ENCODE measurements at places on chromosomes 6 and 20.

DNA sequence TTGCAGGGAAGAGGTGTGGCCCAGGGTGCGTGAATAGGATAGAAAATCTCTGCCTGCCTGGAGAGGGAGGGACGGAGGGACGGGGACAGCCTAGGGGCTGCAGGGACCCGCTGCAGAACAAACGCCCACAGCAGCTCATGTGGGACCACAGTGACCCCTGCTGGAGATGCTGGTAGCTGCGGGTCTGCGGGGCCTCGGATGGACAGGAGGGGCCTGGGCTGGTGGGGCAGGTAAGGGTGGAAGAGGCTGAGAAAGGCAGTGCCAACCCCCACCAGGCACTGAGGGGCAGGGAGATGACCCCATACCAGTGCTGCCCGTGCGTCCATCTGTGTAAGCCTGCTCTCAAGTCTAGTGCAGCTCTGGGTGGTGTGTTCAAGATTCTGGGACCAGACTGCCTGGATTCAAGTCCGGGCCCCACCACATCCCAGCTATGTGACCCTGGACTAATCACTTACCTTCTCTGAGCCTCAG is 39.4 kb downstream of the KIAA1755 start:
- peak; percentile 74 for DNase-seq

GRCh38 chr20:18430172-18430826 is 36.5 kb downstream of the DZANK1 start:
- no peak for DNase-seq

GRCh38 chr6:157723376-157723775 is 99.7 kb upstream of the SNX9 start:
- no peak for DNase-seq

DNA sequence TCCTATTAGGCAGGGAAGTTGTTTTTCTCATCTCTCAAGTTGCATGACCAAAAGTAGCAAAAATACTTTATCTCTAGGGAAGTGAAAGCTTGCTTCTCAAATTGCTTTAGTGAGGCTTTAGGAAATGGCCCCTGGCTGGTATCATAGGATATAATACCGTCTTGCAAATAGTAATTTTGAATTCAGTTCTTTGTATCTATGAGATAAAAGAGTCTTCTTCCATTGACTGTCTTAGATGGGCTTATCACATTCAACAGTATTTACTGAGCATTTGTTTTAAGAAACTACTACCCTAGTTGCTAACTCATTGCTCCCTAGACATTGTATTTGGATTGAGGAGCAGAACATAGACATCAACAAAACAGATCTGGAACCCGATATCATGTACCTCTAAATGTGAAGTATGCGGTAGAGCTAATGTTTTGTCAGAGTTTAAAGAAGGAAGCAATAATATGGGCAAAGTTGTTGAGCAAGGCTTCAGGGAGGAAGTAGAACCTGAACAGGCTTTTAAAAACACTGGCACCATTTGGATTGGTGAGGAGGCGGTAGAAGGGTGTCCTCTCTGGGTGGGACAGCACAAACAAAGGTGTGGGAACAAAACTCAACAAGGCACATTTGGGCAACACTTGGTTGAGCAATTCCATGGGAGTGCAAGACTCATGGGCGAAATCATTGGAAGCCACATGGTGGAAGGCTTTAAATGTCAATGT is 101.5 kb downstream of the SGK1 start:
- no peak for DNase-seq

DNA sequence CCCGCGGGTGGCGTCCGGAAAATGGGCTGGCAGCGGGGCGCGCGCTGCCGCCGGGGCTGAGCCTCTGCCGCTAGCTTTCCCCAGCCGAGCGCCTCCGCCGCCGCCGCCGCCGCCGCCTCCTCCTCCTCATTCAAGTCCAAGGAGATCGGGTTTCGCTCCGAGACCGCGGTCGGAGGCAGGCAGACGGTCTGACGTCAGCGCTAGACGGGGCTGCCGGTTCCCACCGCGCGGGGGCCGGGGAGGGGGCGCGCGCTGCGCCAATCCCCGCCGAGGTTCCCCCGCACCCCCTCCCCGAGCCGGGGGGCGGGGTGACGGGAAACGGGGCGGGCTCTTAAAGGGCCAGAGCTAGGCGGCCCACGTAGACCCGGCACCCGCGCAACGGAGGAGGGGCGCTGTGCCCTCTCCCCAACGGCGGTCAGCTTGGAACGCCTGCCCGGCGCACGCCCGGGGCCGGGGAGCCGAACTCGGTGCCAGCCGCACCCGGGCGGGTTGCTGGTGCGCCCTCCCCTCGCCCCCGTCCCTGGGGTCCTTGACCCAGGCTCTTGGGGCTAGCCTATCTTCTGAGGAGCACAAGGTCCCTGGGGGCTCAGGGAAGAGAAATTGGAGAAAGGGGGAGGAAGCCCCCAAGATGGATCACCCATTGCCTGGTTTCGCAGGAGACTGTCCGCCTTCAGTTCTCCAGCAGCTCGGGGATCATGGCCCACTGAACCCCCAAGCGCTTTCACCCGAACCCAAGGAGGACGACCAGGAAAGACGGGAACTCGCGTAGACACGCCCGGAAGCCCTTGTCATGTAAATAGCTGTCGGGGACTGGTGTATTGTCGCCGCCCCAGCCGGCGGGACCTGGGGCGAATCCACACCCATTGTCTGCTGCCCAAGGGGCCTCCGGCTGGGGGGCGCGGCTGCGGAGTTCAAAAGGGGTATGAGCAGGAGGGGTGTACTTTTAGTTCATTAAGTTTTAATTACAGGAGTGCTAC is at the start of gene PMEPA1:
TSS of gene PMEPA1 (minus strand) at position 193 of the 977 bp plus-strand sequence. CDS start 433 bp downstream, outside the sequence.
- DNase-seq = peak; percentile 88

DNA sequence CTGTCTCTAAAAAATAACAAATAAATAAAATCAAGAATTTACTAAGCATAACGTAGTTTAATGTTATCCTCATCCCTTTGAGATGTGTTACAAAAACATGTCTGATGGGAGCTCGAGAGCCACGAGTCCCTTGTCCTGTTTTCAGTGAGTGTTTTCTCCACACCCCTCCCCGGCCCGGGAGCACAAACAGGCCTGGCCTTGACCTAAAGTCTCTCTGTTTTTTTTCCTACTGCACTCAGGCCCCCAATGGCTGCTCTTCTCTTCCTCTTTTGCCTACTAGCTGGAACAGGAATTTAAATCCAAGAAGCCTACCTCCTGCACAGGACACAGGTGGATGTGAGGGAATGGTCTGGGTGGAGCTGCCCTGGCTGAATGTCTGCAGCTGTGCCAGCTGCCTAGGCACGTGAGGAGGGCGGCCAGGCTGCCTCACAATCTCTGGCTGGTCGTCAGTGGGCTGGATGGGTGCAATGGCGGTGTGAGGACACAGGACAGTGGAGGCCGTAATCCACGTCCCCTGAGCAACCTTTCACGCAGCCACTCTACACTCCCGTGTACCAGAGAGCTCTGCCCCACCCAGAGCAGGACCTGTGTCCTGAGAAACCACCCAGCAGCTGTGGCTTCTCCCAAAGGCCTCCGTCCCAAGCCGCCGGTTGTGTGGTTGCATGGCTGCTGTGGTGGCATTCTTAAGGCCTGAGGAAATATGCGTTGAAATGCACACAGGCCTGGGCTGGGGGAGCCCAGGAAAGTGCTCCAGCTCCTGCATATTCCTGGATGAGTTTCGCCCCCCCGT is 117.5 kb downstream of the FAM120B start:
- no peak for DNase-seq

- DNase-seq = peak; percentile 62
Measured at GRCh38 chr6:116111552-116112528, 11.2 kb downstream of the NT5DC1 start.

DNA sequence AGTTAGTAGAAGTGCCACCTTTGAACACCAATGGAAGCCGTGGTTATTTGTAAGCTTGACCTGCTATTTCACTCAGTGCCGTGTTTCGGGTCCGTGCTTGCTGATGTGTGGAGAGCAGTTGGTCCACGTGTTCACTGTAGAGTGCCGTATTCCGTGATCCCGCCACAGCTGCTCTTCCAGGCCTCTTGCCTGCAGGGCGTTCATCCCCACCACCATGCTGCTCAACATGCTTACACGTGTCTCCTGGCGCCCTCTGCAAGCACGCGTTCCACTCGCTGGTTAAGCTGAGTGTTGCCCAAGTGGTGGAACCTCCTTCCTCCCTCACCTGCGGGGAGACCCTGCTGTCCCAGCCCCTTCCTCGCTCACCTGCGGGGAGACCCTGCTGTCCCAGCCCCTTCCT is 28.0 kb upstream of the DACT2 start:
- DNase-seq = no peak

- DNase-seq = no peak
Measured at GRCh38 chr20:63939061-63939935, 16.9 kb downstream of the UCKL1 start.

DNA sequence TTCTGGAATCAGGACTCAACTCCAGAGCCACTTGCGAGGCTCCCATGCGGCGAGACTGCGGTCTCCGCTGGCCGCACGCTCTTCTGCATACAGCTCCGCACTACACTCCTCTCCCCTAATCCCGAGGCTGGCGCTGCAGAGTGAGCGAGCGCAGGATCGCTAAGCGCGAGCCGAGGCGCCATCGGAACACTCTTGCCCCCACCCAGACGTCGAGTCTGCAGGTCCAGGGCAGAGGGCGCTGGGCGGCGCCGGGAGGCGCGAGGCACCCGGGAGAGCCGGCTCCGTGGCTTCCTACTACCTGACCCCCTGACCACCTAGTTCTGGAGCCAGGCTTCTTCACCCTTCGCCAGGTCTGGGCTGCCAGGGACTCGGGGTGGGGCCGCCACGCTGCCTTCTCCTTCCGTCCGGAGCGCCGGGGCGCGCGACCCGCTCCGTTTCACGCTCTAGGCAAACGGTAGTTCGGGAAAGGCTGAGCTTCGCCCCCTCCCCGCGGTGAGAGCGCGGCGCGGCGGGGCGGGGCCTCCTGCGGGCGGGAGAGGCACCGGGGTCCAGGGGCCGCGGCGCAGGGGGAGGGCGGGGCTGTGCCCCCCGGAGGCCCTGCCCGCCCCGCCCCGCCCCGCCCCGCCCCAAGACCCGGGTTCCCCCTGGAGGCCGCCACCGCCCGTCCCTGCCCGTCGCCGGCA is 5.4 kb upstream of the TUBB2A start:
- DNase-seq = peak; percentile 70

DNA sequence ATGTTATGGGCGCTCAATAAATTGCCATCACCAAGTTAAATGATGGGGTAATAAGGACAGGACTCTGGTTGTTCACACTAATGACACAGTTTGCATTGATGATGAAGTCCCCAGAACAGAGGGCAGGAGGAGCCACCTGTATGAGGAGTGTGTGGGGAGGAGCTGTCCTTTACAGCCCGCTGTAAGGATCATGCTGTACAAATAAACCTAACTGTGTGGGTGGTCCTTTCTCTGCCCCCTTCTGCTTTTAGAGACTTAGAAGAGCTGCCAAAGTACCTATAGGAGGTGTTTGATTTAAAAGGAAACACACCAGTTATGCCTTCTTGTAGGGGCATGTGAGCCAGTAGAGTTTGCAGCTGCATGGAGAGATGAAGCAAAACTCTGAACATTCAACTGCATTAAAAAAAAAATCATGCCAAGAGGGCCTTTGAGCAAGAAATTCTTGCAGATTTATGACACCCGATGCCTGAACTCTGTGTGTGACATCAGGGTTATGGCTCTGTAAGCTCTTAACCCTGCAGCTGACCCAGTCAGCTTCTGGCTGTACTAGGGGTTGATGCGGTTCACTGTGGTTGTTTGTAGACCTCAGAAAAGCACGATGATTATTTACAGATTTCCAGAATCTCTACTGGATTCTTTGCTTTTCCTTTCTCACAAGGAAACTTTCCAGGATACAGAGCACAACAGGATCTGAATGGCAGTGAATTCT is 67.4 kb downstream of the UST start:
- no peak for DNase-seq

DNA sequence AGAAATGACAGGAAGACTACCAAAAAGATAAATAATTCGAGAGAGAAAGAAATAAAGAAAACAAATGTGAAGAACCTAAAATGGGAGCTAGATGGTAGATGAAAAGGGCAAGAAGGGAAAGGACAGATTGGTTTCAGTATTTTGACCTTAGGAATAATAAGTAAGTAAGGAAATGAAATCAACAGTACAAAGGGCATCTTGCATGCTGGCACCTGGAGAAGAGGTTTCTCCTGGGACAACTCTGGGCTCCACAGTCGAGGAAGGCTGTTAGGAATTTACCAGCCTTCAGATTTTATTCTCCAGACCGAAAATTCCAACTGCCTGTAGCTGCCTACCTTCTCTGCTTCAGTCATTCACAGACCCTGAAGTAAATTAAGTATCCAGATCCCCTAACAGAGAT is 80.5 kb downstream of the SMLR1 start:
- DNase-seq = no peak

DNA sequence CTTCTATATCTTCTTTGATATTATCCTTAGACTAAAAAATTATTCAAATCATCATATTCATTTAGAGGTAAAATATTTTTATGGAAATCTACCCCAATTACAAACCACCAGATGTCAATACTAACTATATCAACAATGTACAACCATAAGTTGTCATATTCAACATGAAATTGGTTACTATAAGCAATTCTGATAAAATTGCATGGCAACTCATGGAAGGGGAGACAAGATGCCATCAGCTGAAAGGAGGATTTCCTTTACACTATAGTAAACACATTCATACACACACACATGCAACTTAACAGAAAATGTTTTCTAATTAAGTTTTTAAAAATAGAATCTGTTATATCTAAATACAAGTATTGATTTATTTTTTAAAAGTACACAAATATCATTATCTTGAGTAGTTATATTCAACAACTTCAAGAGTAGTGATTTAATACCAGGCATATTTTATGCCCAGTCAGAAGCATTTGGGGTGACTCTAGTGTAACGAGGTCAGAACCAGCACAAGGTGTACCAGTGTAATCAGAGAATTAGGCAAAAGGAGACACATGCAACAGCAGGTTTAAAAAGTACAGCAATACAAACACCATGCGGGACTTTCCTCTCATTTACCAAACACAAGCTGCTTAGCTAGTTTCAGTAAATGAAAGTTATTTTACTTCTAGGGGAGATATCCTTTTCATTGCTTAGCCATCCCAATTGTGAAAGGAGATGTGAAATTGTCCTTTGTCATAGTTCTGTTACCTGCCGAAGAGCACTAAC is 1.0 kb downstream of the FILIP1 start:
- no peak for DNase-seq

GRCh38 chr6:7899101-7899888 is 11.3 kb downstream of the TXNDC5 start:
- DNase-seq = no peak

DNA sequence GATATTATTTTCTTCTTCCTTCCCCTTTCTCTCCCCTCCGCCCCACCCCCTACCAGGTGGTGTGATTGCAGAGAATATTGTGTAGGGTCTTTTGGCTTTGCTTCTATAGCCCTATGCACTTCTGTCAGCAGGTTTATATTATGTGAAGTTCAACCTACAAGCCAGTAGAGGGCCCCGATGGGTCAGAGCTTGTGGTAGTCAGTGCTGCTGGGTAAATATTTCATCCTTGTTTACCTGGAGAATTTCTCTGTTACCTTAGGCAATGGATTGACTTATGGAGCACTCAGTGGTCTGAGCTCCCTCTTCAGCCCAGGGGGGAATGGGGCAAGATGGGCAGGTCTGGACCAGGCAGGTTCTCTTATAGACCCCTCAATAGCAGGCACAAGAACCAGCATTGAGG is 720.9 kb downstream of the GRIK2 start:
- DNase-seq = no peak

All from activated CD8-positive, alpha-beta memory T cell treated with anti-CD3 and anti-CD28 coated beads, Interleukin-2, amount 10 ng/mL, durations not matched to agents 7 days and 5 days (primary cell).